NCI-H1105 (cell line): ENCODE measurements at places on chromosomes 2 and 18.
A peak's percentile ranks its signal among the peaks of the same experiment; 100 is the strongest.

DNA sequence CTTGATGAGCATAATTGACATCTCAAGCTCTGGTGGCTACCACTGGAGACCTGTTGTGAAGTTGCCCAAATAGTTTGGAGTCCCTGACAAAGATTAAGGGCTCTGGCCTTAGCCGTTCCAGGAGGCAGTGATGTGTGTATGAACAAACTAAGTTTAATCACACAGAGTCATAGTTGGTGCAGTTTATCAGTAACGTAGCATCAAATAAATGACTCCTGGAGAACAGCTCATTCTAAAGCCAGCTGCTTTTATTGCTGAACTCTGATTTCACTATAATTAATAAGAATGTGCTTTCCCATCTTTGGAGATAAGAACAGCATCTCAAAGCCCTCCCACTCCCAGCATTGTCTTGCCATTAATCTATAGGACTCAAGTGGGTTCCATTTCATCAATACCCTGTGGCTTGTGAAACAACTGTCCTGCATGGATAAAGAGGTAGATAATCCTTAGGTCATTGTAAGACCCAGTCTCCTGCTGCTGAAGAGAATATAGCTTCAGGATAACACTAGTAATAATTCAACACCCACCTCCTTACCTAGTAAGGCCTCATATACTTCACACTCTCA is 211.4 kb upstream of the THUMPD2 start:
- no peak for DNase-seq

GRCh38 chr2:70779911-70780545 is 10.4 kb downstream of the FIGLA start:
- no peak for DNase-seq

DNA sequence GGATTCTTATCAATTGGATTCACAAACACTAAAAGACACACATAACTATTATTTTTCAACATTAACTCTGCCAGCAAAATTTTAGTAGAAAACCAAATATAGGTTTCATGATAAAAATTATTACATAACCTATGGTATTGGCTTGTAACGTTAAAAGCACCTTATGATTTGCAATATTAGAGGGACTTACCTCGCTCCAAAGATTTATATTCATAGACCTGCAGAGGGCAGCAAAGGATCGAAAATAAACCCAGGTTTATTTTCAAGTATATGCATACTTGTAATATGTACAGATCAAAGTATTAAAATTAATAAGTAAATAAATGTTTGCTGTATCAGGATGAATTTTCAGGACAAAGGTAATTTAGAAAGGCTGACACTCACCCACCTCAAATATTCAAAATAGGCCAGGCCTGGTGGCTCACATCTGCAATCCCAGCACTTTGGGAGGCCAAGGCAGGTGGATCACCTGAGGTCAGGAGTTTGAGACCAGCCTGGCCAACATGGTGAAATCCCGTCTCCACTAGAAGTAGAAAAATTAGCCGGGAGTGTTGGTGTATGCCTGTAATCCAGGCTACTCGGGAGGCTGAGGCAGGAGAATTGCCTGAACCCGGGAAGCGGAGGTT is 45.3 kb downstream of the LRPPRC start:
- peak; percentile 36 for DNase-seq

GRCh38 chr2:131044075-131044756 is 49.0 kb downstream of the FAM168B start:
- no peak for DNase-seq

GRCh38 chr2:68861330-68861729 is 9.9 kb downstream of the BMP10 start:
- DNase-seq, result no peak

GRCh38 chr18:73741946-73742345 is 405.7 kb downstream of the FBXO15 start:
- no peak for DNase-seq

DNA sequence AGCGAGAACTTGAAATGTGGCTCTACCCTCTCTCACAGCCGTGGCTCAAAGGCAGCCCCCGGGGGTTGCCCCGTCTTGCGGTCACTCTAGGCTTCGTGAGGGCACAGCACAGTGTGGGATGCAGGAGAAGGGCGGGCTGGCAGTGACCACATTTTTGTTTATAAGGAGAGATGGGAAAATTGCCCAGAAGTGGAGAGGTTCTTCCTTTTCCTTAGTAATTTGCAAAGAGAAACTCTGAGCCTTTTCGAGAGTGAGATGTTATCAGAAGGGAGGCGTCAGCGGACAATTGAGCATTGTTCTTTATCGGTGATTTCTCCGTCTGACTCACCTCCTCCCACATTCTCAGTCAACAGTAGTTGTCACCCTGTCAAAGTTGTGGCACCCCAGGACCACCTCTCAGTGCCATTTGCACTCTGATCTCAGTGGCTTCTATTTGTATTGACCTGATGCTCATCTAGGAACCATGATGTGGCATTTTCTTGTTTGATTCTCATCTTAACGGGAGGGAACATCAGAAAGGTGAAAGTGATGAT is 89.6 kb downstream of the ACAA2 start:
- no peak for DNase-seq

DNA sequence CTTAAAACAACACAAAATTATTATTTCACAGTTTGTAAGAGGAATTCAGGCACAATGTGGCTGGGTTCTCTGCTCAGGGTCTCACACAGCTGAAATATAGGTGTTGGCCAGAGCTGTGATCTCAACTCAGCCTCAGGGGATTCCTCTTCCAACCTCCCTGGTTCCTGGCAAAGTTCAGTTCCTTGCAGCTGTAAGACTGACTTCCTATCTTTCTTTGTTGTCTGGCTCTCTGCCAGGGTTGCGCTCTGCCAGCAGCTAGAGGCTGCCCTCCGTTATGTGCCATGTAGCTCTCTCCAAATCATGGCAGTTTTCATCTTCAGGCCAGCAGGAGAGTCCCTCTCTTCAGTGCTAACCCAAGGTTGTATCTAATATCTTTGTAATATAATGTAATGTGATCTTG is 272.5 kb upstream of the KCNJ3 start:
- DNase-seq, result no peak

GRCh38 chr2:200968735-200969134 is 5.3 kb upstream of the ORC2 start:
- DNase-seq, result no peak

DNA sequence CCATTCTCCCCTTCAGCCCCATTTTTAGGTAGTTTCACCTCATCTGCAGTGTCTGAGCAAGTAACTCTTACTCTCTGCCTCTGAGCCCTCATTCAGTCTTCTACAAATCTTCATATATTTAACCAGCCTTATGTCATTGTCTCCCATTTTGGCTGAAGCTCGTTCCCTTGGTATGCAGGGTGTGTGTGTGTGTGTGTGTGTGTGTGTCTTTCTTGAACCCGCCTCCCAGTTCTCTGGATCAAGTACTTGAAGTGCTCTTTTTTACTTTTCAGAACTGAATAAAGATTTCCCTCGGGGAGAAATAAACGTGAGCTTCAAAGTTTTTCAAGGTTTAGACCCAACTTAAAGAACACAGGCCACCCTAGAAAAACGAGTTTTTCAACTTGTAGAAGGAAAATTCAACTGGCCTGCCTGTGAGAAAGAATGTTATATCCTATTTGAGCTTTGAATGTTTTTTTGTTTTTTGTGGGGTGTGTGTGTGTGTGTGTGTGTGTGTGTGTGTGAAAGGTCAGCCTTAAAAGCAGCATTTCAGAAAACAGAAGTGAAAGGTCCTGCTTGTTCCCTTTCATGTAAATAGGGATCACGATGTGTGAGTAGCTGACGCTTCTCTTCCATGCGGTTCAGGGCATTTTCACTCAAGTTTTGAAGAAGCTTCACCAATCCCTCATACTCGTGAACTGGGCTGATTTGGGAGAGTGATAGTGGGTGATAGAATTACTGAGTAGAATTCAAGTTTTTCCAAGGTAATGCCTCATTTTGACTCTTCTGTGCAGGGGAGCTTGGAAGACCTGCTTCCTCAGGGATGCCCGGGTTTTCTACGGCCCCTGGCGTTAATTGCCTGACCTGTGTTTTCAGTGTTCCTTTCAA is 50.6 kb upstream of the EML6 start:
- DNase-seq, result no peak

DNA sequence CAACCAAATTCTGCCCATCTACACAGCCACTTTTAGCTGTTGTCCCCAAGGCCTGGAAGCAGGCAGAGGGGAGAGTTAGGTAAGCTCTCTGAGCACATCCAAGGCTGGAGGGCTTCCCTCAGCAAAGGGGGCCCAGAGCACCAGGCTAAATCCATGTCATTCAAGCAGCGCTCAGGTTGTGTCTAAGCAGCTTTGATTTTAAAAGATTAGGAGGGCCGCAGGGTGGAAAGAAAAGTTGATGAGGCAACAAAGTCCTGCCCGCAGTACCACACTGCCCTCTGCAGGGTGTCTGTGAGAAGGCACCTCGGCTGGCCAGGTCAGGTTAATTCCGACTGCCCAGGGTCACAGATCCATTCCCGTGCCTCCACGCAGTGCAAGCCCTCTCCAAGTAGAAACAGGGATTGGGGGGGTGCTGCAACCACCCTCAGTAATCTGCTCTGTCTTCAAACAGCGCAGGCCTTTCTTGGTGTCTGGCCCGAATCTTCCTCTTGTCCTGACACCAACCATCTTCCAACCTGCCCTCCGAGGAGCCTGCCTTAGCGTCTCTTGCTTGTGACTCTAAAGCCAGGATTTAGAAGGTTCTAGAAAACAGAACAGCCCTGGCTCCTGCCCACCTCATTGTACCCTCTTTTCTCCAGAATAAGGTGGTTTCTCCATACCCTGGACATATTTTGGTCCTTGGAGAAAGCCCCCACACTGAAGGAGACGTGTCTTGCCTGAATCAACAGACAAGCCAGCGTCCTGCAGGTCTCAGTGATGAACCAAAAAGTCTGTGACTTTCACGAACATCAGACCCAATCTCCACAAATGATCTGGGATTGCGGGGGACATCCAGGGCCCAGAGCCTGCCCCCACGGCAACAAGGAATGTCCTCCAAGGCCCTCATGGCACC is 289.2 kb downstream of the TNS1 start:
- DNase-seq, result peak; percentile 24

DNA sequence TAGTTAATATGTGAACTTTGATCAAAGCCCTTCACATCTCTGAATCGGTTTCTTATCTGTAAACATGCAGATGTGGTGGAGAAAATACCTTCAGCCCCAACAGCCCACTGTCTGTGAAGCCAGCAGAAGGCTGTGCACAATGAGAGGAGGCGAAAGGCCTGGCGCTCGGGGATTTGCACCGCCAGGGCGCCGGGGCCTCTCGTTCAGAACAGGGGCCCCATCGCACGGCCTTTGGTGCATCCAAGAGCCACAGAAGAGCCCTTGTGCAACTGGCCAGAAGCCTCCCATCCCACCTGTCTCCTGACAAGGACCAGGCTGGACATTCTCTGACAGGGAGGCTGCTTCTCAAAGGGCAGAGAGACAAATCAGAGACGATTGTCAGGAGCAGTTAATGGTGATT is 407.2 kb upstream of the MYT1L start:
- no peak for DNase-seq

- no peak for DNase-seq
Observed at GRCh38 chr2:66437109-66437690, 2.3 kb downstream of the MEIS1 start.

GRCh38 chr2:38497670-38498037 is 105.1 kb downstream of the HNRNPLL start:
- DNase-seq, result no peak

DNA sequence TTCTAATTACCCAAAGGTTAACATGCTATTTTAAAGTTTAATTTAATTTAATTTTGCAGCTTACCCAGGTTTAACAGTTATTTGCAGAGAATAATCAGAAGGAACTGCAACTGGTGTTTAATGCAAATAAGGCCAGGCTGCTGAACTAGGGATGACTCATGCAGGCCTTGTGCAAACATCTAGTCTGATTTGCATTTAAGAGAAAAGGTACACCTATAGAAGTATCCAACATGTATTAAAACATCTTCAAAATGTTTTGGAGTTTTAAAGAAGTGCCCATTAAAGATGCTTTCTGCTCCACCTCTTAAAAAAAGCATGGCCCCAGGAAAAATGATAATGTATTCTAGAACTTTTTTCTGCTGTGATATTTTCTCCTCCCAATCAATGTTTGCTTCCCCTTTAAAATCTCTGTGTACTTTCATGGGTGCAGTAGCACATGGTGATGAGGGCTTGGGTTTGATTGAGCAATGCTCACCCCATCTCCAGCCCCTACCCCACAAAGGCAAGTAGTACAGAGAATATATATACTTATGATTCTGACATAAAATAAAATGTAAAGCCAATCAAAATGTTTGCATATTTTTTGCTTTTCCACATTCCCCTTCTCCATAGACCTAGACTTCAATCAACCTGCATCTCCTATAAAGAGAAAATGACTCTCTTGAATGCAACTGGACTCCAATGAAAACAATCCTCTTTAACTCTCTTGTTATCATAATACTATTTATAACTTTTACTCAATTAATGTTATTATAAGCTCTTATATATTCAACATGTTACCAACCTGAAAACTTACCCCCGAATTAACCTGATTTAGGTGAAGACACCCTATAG is 54.1 kb downstream of the ATP8B1 start:
- DNase-seq, result no peak

- DNase-seq, result peak; percentile 48
Observed at GRCh38 chr18:58669731-58670378, 1.4 kb upstream of the MALT1 start.

DNA sequence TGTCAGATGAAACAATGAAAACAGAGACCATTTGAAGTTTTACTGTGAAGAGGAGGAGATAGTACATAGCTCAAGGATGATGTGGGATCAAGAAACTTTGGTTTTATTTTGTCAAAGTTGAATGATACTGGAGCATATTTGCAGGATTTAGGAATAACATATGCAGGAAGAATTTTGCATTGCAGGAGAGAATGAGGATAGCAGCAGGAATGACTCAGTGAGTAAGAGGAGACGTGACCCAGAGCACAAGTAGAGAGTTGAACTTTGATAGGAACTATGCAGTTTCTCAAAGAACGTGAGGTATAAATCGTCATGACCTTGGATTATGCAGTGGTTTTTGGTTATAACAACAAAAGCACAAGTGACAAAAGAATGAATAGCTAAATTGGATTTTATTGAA is 47.7 kb downstream of the MAPRE2 start:
- DNase-seq, result no peak

DNA sequence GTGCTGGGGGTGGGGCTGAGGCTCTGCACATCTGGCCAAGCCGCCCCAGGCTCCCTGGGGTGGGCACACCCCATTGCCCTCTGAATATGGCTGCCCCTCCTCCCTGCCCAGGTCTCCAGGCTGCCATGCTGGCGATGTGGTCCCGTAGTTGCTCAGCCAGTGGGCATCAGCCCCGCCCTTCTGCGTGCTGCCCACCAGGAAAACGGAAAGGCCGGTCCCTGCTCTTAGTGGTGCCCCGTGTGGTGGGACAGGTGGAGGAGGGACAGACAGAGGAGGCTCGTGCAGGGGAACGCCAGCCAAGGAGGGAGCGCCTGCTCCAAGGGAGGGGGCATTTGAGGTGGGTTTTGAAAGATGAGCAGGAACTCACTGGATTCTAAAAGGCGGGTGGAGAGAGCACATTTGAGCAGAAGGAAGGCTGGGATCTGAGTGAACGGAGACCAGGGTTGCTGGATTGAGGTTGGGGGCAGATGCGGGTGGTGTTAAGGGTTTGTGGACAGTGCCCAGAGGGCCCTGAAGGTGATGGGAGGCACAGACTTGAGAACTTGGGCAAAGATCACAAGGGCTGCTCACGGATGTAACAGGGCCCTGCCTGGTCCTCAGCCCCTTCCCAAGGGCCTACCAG is 6.7 kb upstream of the B3GNT7 start:
- DNase-seq, result no peak
